ENCODE measurements at places on chromosomes 2 and 18.
A peak's percentile ranks its signal among the peaks of the same experiment; 100 is the strongest.

- DNase-seq = no peak
Measured at GRCh38 chr18:49704334-49704733, 109.0 kb downstream of the ACAA2 start.

DNA sequence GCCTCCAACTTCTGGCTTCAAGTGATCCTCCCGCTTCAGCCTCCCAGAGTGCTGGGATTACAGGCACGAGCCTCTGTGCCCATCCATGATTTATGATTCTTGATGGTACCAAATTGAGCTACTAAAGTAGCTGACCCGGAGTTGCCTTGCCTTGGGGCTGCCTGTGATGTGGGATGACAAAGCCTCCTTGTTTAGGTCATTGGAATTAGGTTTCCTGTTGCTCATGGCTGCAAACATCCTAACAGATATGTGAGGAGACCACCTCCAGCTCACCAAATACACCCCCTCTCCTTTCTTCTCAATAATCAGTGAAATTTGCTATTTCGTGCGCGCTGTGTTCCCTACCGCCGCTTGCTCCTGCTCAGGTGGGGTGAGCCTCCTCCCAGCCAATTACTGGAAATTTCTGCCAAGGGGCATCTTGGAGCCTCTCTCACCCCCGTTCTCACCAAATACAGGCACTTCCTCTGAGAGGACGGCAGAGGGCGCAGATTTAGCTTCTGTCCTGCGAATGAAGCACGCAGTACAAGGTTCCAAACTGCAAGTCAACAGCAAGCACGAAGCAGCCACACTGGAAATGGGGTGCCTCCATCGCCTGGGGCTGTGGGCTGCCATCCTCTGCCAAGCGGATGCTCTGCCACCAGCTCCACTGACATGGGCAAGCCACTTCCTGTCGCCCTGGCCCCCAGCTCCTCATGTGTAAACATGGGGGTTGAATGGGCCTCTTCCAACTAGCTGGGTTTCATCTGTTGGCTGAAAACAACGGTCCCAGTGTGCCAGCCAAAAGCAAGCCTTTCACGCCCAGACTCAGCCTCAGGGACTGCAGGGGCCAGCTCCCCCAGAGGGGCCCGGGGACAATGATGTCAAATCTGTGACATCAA, 71.7 kb downstream of the NCAPH start:
- peak; percentile 21 for DNase-seq

- DNase-seq = no peak
Measured at GRCh38 chr2:128427413-128427755, 108.7 kb upstream of the HS6ST1 start.

DNA sequence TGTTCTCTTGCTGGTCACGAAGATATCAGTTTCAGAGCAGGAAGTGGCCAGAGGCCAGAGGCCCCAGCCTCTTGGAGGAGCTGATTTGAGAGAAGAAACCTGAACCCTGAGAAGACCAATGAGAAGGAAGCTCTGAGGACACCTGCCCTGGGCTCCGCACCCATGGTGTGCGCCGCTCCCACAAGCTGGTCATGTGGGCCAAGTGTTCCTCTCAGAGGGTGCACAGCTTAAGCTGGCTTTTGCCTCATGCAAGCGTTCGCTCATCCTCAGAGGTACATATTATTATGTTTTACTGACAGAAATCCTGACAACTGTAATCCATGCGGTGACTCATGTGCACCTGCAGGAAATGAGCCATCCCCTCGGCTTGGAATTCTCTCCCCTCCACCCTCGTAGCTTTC, 316.1 kb upstream of the MYT1L start:
- DNase-seq = no peak

- no peak for DNase-seq
Measured at GRCh38 chr2:202757339-202757738, 114.2 kb downstream of the ICA1L start.

GRCh38 chr2:105606081-105606480, 138.6 kb upstream of the NCK2 start:
- no peak for DNase-seq

DNA sequence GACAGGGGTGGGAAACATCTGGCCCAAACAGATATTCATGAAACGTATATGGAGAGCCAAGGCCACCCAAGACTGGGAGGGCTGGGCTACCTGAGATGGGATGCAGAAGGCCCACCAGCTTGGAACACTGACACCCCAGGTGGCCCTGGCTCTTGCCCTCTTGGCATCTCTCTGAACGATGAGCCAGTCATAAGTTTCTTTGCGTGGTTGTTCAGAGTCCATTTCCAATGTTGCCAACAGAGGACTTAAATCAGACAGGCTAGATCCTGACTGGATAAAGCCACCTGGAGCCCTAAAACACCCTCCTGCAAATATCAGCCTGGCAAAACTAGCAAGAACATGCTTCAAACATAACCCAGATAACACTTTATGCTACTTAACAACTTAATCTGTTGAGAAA, 42.6 kb downstream of the LPIN2 start:
- DNase-seq = no peak

DNA sequence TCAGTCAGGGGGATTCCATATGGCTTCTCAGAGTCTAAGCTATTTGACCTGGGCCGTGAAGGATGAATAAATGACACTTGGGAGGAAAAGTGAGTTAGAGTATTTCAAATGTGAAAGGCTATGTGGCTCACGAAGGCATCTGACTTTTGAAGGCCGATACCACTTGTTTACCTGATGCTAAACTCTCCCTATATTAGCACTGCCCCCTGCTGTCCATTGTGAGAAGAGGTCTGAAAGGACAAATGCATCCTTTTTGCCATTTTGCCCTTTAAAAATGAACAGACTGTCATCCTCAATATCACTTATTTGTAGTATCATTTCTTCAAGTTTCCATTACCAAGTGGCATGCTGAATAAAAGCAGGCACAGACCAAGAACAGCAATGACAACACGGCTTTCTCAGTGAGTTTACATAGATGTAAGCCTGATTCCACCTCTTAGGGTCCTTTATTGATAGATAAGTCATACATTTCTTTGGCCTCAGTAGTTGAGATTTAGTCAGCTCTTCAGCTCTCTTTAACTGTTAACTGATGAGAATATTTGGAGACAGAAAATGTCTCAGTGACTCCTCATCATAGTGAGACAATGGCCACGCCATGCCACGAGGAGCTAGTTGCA, 40.1 kb downstream of the DOCK10 start:
- DNase-seq = peak; percentile 34

DNA sequence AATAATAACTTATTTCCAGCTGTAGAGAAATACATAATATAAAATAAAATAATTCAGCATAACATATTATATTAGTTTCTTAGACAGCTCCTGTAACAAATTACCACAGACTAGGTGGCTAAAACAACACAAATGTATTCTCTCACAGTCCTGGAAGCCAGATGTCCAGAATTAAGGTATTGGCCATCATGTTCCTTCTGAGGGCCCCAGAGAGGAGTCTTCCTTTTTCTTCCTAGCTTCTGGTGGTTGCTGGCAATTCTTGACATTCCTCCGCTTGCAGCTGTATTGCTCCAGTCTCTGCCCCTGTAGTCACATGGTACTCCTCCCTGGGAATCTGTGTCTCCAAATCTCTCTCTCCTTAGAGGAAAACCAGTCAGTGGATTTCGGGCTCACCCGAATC, 146.8 kb downstream of the RBM43 start:
- DNase-seq = no peak
